ENCODE measurements at places on chromosomes 2 and 18.
A peak's percentile ranks its signal among the peaks of the same experiment; 100 is the strongest.

- no peak for DNase-seq
Observed at GRCh38 chr18:13576598-13576997, 149.8 kb downstream of the FAM210A start.

GRCh38 chr18:69400976-69401225, 213 bp downstream of the DOK6 start:
- DNase-seq: no peak

DNA sequence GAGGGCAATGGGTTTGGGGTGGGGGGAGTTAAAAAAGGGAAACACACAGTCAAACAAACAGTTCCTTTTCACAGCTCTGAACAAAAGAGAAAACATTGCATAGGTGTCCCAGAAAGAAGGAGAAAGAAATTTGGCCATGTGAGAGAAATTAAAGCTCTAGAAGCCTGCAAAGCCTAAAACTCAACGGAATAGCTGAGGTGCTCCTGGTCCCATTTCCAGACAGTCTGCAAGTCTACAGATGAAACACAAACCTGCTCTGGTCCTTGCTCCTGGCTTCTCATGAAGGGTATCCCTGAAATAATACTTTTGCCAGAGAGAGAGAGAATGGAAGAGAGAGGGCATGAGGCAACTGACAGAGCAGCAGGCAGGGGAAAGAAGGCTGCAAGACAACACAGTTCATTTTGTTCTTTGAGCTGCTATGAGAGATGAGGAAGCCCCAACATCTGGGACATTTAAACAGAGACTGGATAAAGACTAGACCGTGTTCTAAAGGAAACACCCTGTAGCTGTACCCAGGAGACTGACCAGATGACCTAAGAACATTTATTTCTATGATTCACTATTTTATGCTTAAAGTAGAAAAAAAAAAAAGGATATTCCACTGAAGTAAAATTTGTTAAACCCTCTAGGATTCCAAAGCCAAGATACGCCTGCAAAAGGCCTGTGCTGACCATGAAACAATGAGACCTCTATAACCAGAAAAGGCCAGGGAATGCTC, 57.3 kb upstream of the CYP26B1 start:
- DNase-seq: no peak

DNA sequence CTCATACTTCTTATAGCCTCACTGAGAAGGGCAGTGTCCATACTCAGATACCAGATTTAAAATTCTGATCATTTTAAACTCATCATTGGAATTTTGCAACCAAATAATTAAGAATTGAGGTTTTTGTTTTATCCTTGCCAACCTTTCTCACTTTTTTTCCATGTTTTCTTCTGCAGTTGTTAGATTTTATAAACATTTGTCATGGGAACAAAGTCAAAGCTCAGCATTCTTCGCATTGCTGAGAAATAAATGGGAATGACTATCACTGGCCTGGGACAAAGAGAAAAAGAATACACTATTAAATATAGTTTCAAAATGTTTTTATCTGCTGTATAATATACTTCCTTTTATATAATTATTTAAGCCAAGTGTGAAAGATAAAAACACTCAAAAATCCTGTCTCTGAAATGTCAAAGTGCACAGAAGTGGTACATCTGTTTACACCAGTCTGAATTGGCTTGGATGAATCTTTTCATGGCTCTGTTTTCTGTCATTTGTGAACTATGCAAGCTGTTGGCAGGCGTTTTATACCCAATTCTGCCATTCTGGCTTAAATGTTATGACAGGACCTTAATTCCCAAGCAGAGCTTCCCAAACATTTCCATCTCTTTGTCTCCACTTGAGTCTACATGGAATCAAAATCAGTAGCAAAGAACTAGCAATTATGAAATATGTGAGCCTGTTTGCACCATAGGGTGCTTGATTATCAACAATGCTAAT, 249.3 kb upstream of the SYT4 start:
- peak; percentile 22 for DNase-seq
